ENCODE measurements at places on chromosomes 13 and 19.
A peak's percentile ranks its signal among the peaks of the same experiment; 100 is the strongest.

- no peak for DNase-seq
Observed at GRCh38 chr13:42591602-42592001, 17.6 kb downstream of the TNFSF11 start.

- DNase-seq, result no peak
Observed at GRCh38 chr19:41309180-41310032, 566 bp upstream of the CCDC97 start.

DNA sequence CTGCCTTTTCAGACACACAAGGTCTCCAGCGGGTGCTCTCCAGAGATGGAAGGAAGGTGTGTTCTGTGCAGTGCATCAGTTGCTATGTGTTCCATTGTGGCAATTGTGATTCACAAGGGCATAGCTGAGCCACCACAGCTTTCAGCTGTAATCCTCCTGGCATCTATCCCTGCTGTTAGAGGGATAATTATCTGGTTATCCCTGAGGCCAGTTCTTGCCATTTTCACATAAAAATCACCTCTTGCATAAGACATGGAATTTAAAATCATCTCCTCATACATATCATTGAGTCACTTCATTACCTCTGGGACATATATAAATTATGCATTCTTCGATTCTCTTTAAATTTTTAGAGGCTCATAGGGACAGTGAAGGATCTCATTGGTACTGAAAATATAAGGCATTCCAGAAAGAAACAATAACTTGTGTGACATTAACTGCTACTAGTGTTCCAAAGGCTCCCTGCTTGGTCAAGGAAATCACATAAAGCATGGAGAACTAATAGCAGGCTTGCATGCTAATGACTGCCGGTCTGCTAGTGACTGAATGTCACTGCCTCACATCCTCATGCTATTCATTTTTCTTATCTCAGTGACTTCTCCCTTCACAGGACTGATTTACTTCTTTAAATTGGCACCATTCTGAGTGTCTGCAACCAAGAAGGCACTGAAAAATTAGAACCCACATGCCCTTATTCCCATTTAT is 214.0 kb downstream of the ENOX1 start:
- DNase-seq, result no peak

DNA sequence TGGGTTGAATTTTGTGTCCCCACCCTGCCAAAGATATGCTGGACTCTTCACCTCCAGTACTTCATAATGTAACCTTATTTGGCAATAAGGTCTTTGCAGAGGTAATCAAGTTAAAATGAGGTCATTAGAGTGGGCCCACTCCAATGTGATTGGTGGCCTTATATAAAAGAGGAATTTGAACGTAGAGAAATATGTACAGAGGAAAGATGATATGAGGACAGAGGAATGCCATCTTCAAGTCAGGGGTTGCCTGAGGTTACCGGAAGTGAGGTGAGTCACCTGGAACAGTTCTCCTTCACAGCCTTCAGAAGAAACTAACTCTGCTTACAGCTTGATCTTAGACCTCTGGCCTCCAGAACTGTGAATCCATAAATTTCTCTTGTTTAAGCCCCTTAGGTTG is 69.9 kb downstream of the GPC5 start:
- no peak for DNase-seq

GRCh38 chr13:95247171-95247570 is 54.1 kb downstream of the ABCC4 start:
- DNase-seq, result no peak

DNA sequence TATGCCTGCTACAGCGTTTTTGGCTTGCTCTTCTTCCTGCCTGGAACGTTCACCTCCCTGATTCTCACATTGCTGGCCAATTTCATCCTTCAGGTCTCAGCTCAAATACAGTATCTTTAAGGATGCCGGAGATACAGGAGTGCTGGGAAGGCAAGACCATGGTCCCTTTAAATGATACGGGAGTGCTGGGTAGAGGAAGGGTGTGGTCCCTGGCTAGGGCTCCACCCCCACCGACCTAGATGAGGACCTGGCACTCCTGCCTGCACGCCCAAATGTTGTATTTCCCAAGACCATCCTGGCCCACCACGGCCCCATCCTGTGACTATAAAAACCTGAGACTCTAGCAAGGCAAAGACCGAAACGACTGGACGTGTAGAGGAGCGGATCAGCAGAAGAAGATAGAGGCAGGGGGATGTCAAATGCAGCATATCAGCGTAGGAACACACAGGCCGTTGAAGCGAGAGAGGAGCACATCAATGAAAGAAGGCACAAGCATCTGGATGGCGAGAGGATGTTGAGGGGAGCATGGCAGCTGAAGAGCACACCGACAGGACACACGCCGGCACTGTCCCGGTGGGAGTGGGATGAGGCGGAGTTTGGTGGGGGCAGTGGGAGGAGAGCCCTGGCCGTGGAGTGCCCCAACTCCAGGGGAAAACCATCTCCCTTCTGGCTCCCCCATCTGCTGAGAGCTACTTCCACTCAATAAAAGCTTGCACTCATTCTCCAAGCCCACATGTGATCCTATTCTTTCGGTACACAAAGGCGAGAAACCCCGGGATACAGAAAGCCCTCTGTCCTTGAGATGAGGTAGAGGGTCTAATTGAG is 74.0 kb downstream of the PCDH9 start:
- DNase-seq, result no peak

DNA sequence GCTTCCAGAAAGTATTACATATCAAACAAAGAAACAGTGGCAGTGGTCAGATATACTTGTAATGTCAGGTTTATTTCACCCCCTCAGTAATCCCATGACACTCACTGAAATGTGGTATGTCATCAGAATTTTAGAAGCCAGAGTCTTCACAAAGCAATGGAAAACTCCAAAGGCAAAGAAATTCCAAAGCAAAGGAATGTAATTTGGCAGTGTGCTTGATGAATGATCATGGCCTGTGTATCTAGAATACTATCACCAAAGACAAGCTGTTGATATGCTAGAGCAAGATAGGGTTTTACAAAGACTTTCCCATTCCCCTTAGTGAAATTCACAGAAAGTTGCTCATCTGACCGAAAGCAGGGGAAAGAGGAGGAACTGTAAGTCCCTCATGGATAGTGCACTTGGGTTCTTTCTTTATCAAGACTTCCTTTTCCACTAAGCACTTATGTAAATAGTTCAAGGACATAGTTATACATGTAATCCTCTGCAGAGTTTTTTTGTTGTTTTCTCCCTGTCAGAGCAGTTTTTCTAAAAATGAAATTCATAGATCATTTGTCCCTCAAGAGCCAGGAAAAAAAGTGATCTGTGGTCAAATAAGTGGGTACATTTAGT is 243.4 kb downstream of the NHLRC3 start:
- DNase-seq, result no peak

GRCh38 chr19:2983351-2984214 is 6.2 kb downstream of the TLE6 start:
- DNase-seq, result peak; percentile 80

GRCh38 chr13:72908416-72908815 is 126.5 kb downstream of the PIBF1 start:
- no peak for DNase-seq

GRCh38 chr19:43505186-43505456 is 575 bp upstream of the PHLDB3 start:
- no peak for DNase-seq

GRCh38 chr19:540867-541637 is 2.8 kb upstream of the GZMM start:
- no peak for DNase-seq

All from WTC11 (cell line).